ENCODE measurements at places on chromosomes 1 and 21.

DNA sequence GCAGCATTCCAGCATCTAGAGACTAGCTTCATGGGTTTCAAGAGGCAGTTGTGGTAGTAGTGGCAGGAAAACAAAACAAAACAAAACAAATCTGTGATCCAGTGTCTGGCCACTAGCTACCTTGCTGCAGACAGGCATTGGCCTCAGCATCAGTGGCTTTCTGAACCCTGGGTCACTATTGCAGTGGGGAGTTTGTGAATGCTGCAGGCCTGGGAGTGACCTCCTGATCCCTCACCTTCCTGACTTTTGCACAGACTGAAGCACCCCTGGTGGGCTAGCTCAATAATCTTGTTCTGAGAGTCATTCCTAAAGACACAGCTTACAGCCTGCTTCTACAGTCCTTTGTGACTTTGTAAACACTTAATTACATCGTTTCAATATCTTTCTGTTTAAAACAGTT lies 24.9 kb upstream of the APCS start:
- no peak for DNase-seq

DNA sequence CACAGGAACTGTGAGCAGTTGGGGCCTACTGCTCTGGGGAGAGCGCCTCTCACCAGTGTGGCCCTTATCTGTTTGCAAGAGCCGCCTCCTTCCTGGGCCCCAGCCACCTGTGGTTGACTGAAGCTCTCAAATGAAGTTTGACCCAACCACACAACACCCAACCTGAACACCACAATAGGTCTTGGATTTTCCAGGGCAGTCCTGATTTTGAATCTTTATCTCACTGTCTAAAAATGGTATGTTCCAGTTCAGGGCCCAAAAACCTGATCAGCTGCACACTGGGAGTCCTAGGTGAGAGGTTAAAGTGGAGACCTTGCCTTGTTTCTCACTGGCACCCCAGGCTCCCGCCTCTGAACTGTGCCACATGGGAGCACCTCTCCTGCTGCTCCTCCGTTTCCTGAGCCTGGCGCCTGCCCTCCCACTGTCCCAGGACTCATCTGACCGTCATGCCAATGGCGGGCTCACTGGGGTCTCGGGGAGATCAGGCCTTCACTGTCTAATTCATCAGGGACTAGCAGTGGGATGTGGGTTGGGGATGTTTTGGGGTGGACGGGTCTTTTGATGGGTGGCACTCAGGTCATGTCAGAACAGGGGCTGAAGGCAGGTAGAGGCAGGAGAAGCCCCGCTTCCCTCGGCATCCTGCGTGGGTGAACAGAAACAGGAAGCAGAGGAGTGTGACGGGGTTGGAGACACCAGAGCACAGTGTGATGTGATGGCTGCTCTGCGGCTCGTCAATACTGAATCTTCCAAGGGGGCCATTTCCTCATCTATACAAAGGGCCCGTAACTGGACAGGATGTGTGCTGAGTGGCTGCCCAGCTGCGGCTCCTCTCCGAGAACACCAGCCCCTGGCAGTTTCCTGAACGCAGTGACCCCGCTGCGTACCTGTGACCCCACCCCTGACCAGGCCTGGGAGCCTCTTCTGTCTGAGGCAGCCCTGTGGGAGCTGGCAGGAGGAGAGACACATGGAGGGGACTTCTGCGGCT lies 59.6 kb upstream of the ITPKB start:
- no peak for DNase-seq

DNA sequence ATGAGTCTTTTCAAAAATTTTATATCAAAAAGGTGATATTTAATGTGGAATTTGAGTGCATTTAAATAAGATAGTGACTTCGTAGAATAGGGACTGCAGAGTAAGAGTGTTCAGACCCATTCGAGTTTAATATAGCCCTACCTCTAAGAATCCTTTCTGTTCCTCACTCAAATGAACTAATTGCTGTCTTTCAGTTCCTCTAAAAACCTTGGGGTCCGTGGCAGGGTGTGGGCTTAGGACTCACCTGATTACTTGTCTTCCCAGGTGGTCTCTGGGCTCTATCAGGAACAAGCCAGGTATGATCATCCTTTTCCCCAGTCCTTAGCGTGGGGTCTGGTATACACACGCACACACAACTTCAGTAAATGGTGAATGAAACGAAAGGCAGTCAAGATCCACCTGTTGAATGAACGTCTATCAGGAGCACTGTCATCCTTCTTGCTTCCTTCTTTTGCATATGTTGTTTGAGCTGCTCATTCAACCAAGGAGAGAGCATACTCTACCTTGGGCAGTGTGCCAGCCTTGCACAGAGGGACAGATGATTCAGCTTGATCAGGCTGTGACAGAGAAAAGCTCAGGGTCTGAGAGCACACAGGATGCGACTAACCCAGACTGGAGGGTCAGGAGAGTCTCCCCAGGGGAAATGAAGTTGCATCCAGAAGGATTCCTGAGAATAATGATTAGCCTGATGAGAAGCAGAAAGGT lies 1.2 kb upstream of the RNF11 start:
- no peak for DNase-seq

- DNase-seq: no peak
Observed at GRCh38 chr1:219710529-219711194, 97.8 kb upstream of the ZC3H11B start.

DNA sequence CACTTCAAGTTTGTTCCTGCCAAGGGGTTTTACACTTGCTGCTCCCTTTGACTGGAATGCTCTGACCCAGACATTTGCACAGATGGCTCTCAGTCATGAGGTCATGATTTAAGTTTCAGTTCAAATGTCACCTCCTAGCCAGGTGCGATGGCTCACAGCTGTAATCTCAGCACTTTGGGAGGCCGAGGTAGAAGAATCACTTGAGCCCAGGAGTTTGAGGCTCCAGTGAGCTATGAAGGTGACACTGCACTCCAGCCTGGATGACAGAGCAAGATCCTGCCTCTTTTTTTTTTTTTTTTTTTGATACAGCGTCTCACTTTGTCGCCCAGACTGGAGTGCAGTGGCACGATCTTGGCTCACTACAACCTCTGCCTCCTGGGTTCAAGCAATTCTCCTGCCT lies 4.5 kb upstream of the ZMYM4 start:
- no peak for DNase-seq

GRCh38 chr21:14488672-14489204 lies 57.4 kb downstream of the SAMSN1 start:
- DNase-seq: no peak

- DNase-seq: no peak
Observed at GRCh38 chr1:41200728-41201127, 41.4 kb downstream of the SCMH1 start.

DNA sequence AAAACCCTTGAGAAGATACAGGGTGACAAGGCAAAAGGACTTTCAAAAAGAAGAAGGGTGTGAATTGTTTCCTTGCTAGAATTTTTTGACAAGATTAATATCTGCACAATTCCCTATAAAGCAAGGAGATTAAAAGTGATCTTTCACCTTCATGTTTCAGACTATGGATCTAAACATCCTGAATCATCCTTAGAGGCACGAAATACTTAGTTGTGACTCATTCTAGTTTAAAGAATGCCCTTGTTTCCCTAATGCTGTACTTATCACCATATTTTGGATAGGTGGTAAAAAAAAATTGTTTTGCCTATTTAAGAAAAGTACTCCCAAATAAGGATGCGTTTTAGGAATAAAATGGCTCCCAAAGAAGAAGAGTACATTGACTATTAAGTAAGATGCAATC lies 415.1 kb downstream of the LRRIQ3 start:
- DNase-seq: no peak
